ENCODE measurements at places on chromosomes 12 and 14.

DNA sequence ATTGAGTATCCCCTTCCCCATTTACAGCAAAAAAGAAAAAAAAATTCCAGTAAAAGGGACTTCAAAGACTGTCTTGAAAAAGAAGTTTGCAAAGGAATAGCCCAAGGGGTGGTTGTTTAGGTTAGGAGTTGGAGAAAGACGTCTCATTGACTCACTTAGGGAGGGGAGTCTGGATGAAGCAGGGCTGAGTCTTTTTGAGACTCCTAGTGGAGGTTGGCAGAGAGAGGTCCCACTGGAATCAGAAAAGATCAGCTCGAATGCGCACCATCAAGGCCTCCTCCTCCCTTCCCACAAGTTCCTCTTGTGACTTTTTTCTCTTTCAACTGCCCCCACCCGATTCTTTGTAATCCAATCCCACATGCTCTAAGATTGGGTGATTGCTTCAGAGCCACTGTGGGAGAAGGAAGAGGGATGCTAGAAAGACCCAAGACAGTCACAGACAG, 1.9 kb downstream of the ARHGEF40 start:
- peak overlapping the region; percentile 87 for H3K4me3 ChIP-seq
- peaks cover 36% of the 10 kb centered on the region for H3K4me1 ChIP-seq
- H3K27me3 ChIP-seq: peaks cover 47% of the 10 kb centered on the region
- H3K36me3 ChIP-seq: no peaks in the 10 kb centered on the region
- DNase-seq: no peak
- H3K27ac ChIP-seq: no peak overlapping the region

- DNase-seq: no peak
- peaks cover 12% of the 10 kb centered on the region for H3K4me1 ChIP-seq
- no peak overlapping the region for H3K27ac ChIP-seq
- H3K4me3 ChIP-seq: peak overlapping the region; percentile 81
- no peaks in the 10 kb centered on the region for H3K36me3 ChIP-seq
These were observed 31.1 kb upstream of the MON2 start for GRCh38 chr12:62435303-62436163.

- no peaks in the 10 kb centered on the region for H3K36me3 ChIP-seq
- DNase-seq: no peak
- no peaks in the 10 kb centered on the region for H3K4me1 ChIP-seq
- H3K27ac ChIP-seq: no peak overlapping the region
These were observed 613.0 kb downstream of the DIO2 start for GRCh38 chr14:79598339-79598738.

DNA sequence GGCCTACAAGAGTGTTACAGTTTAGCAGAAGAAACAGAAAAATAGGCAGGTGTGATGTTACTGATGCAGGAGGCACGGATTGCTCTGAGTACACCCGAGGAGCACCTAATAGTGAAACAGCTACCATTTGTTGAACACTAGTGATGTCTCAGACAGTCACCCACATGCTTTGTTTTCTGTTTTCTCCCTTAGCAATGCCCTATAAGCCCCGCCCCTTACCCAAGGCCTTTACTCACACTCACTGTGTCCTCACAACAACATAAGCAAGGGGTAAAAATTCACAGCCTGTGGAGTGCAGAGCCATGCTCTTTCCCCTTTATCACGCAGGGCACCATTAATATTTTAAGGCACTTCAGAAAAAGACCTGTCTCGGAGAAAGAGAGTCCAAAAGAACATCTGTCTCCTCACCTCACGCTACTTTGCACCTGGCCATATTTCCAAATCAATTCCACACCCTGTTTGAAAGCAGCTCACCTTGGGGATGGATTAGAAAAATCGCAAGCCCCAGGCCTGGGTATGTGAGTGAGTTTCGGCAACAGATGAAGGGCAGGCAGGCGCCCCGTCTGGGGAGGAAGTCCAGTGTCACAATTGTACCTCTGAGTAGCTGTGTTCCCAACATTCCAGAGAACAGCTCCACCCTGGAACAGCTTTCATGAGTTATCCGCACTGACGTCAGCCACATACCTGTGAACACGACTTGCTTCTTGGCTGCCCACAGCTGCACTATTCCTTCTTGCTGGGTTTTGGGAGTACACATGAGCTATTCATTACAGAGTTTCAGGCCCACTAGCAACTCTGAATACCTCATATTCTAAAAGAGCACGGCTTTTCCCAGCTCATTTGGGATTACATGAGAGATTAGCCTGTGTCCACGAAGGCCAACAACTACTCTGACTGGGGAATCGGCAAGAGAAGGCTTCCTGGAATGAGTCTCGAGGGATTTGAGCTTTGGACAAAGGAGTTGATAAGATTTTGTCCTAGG, 26.0 kb downstream of the MAPK1IP1L start:
- H3K36me3 ChIP-seq: no peaks in the 10 kb centered on the region
- H3K4me3 ChIP-seq: no peak overlapping the region
- peaks cover 7% of the 10 kb centered on the region for H3K27me3 ChIP-seq
- H3K4me1 ChIP-seq: peaks cover 19% of the 10 kb centered on the region
- no peak overlapping the region for H3K27ac ChIP-seq
